A172 (cell line): ENCODE measurements at places on chromosomes 6 and 20. TPM values are rescaled to one million over a fixed set of nuclear protein-coding genes. Genes with fewer than 3 reads are reported as not detected.

Gene BMP2
- not detected in 2 replicates for total RNA-seq

Gene HCK
- not detected in 2 replicates for total RNA-seq

Gene NHLRC1
- total RNA-seq = not detected in 2 replicates

Gene HLA-DOB
- not detected in 2 replicates for total RNA-seq

Gene LGSN
- total RNA-seq = not detected in 2 replicates

Gene PRDM13
- not detected in 2 replicates for total RNA-seq

- no peak for DNase-seq
Observed at GRCh38 chr6:161870236-161870901, 596.5 kb upstream of the AGPAT4 start.

DNA sequence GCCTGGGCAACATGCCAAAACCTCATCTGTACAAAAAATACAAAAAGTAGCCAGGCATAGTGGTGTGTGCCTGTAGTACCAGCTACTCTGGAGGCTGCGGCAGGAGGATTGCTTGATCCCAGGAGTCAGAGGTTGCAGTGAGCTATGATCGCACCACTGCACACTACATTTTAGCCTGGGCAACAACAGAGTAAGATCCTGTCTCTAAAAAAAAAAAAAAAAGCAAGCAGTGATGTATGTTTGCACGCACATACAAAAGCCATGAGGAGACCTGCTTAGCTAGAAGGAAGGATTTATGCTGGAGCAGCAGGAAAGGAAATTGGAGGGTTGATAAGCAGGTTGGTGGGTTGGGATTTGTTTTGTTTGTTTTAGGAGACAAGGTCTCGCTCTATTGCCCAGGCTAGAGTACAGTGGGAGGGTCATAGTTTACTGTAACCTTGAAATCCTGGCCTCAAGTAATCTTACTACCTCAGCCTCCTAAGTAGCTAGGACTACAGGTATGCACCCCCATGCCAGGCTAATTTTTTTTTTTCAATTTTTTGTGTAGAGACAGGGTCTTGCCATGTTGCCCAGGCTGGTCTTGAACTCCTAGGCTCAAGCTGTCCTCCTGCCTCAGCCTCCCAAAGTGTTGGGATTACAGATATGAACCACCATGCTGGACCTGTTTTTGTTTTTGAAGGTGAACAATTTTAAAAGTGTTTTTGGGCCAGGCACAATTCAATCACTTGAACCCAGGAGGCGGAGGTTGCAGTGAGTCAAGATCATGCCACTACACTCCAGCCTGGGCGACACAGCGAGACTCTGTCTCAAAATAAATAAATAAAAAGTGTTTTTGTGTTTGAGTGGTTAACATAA is 4.0 kb downstream of the ZSWIM3 start:
- no peak for DNase-seq

DNA sequence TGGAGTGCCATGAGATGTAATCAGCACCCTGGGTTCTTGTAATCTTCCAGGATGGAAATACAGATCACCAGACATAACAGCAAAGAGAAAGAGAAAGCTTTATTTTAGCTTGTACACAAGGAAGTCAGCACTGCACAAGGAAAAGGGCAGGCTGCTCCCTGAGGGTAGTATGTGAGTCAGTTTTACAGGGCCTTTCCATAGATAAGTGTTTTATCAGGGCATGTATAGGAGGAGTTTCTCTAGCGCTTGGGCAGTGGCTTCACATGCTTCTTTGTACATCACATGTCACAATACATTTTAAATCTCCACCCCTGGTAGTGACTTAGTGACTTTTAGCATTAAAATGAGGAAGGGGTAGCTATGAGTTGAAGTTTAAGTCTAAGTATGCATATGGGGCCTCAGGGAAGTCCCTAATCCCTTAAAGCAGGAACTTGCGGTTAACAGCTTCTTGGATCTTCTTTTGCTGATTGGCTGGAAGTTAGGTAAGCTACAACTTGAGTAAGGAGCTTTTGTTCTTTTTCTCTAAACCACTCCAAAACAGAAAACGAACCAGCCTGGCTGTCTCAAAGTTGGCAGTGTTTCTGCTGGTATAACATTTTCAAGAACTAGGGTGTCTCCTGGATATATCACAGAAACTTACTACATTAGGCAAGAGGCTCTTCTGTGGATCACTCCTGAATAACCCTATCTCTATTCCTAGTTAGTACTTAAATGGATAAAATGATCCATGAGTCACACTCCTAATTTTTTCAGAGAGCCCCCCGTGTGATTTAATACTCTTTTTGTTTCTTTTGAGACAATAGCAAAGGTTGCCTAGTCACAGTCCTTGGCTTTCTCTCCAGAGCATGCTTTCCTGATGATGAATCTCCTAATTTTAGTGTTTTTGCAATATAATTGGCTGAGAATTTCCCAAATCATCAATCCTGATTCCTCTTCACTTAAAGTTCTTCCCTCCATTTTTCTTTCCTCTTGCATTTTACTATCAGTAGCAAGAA is 60.2 kb downstream of the MRAP2 start:
- DNase-seq = no peak

DNA sequence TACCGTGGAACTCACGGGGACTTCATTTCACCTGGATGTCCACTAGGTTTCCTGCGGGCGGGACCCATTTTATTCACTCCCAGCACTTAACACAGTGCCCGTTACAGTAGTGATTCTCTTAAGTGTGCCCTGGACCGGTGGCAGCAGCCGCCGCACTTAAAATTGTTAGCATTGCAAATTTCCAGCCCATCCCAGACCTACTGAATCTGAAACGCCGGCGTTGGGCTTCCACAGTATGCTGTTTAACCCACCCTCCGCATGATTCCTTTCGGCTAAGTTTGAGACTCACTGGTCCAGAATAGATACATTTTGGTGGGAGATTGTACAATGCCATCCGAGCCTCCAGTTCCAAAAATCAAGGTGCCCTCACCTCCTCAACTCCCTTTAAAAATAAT is 967 bp downstream of the SMPDL3A start:
- no peak for DNase-seq

- DNase-seq = no peak
Observed at GRCh38 chr6:36674942-36675341, 3.6 kb upstream of the CDKN1A start.

DNA sequence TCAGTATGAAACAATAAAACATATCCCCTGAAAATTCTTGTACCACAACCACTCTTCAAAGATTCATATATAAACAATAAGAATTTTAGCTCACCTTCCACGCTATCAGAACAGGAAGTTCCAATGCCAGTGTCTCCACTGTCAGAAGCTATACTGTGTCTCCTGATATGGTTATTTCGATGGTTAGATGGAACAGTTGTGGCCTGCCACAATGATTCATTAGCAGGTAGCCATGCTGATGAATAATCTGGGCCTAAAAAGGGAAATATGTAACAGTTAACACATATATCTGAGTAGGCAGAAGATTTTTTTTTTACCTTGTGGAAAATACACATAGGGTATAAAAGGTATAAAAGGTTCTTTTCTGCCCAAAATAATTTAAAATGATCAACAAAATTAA is 19.0 kb downstream of the CEP85L start:
- no peak for DNase-seq

DNA sequence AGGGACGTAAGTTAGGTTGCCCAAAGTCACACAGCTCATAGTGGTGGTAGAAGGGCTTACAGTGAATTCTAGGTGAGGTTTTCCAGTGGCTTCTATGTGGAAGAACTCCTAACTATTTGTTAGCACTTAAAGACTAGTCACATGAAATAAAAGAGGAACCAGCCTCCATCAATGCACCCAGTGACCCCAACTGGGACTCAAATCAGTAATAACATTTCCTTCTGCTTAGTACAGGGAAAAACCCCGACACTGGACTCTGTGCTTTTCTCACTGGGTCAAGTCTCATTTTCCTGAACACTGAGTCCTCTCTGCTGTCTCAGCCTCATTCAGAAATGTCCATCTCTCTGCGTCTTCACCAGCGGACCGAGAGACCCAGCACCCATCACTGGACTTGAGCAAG is 89.2 kb downstream of the SLC22A23 start:
- no peak for DNase-seq

DNA sequence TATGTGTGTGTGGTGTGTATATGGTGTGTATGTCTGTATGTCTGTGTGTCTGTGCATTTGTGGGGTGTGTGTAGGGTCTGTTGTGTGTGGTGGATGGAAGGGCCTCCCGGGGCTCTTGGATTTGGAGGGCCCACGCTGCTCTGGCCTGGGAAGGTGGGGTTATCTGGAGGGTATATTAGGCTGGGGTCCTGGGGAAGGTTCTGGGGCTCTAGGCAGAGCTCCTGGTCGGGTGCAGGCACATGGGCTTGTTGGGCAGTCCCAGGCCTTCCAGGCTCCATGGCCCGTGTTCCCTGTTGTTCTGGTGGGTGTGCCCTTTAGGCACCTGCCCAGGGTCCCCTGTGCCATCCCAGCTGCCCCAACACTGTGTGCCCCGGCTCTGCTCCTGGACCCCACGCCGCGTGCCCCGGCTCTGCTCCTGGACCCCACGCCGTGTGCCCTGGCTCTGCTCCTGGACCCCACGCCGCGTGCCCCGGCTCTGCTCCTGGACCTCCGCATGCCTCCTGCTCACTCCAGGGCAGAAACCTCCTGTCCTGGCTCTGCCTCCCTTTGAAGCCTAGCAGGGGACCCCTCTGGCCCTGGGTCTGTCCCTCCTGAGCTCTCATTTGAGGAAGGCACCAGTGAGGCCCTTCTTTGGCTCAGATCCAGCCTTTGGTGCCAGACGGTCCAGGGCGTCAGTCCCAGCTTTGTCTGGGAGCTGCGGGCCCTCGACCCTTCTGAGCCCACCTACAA is 10.2 kb upstream of the MYT1 start:
- DNase-seq = no peak

DNA sequence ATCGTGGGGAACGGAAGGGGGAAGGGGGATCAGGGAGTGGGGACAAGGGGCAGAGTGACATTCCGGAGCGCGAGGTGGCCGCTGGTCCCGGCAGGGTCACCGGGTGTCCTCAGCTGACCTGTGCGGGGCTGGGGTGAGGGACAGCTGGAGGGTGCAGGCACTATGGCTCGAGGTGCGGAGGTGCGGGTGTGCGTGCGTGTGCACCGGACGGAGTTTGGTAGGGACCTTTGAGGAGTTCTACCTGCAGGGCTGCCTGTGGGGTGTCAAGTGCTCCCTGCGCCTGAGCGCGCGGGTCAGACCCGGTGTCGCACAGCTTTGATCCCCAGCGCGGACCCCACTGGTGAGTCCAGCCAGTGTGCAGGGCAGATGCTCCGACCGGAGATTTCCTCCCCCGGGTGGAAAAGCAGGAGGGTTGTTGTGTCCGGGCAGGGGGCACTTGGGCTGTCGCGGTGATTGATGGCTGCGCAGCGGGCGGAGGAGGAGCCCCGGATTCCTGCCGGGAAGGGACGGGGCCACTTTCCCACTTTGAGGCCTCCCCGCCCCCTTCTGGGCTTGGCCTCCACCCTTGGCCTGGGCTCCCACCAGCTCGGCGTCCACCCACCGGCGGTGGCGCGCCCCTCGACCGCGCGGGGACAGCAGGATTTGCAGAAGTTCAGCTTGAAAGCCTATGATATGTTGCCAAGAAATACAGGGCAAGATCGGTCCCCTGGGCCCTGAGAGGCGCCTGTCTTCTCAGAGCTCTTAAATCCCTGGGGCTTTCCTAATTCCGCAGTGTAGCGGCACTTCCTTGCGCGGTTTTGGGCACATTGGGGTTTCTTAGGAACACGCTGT is 658 bp downstream of the RIN2 start:
- DNase-seq = no peak
